ENCODE measurements at places on chromosomes 5 and 9.

DNA sequence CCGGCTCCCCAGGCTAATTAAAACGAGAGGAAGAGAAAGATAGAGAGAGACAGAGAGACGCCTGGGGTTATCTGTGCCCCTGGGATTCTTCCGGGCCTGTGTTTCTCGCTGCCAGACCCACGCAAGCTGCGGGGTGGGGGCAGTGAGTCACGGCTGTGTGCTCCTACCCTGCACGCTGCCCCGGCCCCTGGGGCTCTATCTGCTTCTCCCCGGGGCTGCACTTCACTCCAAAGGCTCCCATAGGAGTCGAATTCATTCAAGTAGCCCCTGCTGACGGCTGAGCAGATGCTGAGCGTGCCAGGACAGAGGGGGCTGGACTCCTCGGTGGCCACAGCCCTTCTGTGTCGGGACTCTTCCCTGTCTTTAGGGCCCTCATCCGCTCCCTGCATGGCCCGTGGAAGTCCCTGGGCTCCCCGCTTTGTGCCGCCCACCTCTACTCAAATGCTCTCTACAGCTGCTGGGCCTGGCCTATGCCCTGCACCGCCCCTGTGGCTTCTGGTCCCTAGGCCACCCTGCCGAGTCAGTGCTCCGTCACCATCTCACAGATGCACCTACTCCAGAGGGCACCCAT is 22.8 kb downstream of the SARDH start:
- DNase-seq, result no peak

- no peak for DNase-seq
Observed at GRCh38 chr9:116765011-116765410, 77.9 kb downstream of the TRIM32 start.

DNA sequence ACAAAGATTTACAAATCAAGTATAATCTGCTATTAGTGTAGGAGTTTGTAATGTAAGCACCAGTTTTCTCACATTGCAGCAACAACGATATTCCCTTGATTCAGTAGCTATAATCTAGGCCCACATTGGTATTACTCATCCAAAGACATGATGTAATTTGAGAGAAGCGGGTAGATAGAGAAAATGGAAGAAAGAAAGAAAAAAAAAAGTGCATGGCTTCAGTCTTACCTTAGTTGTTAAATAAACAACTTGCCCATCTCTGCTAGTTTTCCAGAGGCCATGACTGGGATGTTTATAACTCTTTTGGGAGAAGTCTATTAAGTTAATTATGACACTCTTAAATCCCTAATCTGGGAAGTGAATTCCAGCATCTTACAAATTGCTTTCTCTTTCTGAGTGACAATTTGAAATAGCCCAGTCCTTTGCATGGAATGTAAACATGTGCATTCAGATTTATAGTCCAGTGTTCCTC is 2.8 kb downstream of the MELK start:
- DNase-seq, result no peak

GRCh38 chr5:76755779-76756637 is 40.1 kb downstream of the F2R start:
- DNase-seq, result no peak

- DNase-seq, result no peak
Observed at GRCh38 chr5:114435885-114436299, 74.0 kb downstream of the KCNN2 start.

GRCh38 chr5:36854402-36855140 is 22.0 kb upstream of the NIPBL start:
- no peak for DNase-seq

GRCh38 chr5:86686046-86686445 is 68.3 kb downstream of the COX7C start:
- no peak for DNase-seq

- no peak for DNase-seq
Observed at GRCh38 chr5:179906795-179907555, 722 bp downstream of the TBC1D9B start.

- no peak for DNase-seq
Observed at GRCh38 chr5:1504617-1505016, 19.1 kb downstream of the LPCAT1 start.

GRCh38 chr9:124110307-124110915 is 98.8 kb downstream of the LHX2 start:
- peak; percentile 43 for DNase-seq

DNA sequence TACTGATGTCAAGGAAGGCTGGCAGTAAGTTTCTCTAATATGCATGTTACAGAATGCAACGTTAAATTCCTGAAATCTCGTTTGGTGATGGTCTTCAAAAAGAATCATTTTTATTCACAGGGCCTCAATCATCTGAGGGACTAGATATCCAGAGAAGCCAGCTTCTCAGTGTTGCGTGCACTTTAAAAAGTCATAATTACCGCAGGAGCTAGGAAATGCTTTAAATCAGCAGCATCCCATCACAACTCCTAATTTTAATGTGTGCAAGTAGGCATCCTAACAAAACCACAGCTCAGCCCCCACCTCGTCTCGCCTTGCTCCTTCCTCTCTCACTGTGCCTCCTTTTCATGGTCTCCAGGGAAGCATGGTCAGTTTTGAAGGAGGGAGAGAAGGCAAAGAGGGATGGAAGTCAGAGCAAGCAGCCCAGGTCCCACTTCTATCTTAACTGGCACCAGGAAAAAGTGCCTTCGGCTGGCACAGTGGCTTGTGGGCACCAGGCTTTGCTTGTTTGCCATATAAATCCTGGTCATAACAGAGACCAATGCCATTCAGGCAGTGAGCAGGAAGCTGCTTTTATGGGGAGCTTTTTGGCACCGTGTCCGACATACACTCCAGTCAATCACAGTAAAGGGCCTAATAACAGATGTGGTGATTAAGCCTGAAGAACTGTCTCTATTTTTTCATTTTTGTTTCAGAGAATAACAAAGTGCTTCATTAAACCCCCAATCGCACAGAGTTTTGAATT is 21.4 kb downstream of the MEGF10 start:
- no peak for DNase-seq

DNA sequence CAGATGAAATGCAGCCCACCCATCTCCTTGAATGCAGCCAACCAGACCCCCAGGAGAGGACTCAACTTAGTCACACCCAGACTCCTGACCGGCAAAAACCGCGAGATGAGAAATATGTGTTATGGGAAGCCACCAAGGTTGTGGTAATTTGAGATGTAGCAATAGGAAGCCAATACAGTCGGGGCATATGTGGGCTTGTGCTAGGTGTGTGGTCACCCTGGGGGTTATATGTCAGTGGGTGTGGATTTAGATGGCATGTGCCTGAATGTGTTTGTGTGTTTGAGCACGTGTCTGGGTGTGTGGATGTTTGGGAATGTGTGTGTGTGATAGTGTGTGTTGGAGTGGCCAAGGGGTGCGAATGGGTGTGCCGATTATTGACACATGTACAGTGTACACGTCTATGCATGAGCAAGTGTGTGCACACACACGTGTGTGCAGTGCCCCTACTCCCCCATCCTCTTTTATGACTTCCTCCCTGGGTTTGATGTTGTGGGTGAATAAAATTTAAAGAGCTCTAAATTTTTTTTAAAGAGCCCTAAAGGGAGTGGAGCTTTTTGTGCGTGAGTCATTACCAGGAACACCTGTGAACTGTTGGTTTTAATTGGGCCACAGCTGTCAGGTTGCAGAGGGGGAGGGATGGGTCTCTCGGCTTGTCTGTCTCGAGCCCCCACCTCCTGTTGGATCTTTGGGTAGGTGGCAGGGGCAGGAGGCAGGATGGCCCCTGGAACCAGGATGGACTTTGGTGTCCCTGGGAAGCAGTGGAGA is 86.8 kb downstream of the LHX2 start:
- DNase-seq, result no peak

DNA sequence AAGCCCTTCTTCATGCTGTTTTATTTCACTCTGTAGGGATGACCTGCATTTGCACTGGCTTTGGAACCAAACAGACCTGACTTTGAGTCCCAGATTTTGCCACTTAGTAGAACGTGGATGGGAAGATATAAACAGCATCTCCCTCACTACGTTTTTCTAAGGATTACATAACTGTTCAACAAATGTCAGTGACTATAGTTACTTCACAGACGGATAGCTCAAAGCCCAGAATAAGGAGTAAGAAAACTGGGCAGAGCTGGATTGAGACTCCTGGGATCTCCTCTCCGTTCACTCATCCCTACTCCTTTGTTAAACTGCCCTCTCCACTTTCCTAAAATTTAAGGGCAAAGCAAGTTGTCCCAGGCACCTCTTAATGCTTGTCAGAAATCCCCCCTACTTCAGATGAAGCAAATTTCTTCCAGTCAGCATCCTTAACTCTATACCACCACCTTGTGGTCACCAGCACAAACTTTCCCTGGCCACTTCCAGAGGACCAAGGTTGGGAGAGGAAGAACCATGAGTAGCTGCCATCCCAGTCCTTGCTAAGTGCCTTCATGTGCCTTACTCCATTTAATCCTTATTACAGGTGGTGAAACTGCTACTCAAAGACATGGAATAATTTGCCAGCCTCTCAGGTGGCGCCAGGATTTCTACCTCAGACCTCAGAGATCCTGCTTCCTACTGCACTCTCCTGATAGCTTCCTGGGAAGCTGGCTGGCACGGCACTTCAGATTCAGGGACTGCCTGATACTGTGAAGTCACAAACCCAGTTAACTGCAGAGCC is 38.4 kb downstream of the EGR1 start:
- DNase-seq, result no peak

- DNase-seq, result no peak
Observed at GRCh38 chr5:144577676-144578075, 407.0 kb downstream of the KCTD16 start.

DNA sequence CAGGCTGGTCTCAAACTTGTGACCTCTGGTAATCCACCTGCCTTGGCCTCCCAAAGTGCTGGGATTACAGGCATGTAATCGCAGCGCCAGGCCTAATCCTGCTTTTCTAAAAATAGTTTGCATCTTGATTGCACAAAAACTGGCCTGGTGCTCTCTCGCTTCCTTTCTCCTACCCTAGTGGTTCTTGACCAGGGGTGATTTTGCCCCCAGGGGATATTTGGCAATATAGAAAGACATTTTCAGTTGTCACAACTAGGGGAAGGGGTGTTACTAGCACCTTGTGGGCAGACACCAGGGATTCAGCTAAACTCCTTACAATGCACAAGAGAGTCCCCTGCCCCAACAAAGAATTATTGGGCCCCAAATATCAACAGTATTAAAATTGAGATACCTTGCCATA is 139.8 kb downstream of the DROSHA start:
- no peak for DNase-seq

DNA sequence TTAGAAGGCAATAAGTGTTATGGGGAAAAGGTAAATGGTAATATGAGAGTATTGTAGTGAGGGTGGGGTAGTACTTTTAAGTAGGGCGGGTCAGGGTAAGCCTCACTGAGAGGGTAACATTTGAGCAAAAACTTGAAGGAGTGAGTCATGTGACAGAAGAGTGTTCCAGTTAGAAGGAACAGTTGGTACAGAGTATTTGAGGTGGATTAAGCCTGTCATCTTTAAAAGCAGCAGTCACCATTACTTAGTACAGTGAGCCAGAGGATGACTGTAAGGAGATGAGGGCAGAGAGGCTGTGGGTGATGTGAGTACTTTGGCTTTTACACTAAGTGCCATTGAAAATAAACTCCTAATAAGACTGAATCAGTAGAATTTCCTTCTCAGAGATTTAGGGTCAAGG is 54.8 kb downstream of the UBAP1 start:
- DNase-seq, result no peak

DNA sequence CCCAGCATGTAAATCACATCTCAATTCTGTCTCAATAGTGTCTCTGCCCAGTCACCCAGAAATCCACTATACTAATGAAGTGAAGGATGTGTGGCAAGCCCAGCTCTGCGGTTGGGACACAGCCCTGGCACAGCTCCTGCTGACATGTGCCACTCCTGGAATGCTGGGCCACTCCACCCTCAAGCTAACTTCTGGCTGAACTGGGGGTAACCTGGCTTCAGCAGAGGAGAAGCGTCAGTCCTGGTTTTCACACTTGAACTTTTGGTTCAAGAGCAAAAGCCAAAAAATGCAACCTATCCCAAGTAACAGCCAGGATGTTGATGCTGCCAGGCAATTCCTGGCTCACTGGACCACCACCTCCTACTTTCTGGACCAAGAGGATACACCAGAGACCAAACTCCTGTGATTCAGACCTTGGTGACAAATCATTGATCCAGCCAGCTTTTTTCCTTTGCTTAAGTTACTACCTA is 86.4 kb downstream of the ARRDC3 start:
- DNase-seq, result no peak

Measured in stimulated activated CD4-positive, alpha-beta T cell treated with anti-CD3 and anti-CD28 coated beads, TNF-alpha, amount 100 ng/mL, for 48 hours (primary cell).